ENCODE measurements at places on chromosomes 7 and 10.

DNA sequence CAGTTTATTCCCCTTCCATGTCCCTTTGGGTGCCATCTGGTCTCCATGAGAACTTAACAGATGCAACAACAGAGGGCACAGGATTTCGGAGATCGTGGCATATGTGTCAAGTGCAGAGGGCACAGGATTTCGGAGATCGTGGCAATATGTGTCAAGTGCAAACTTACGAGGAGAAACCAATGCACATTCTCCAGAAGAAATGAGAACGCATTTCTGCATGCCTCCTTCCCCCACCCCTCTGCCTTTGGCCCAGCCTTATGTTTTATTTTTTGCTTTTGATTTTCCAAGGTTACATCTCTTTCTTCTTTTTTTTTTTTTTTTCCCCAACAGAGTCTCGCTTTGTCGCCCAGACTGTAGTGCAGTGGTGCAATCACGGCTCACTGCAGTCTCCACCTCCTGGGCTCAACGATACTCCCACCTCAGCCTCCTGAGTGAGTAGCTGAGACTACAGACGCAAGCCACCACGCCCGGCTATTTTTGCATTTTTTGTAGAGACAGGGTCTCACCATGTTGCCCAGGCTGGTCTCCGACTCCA, 586 bp upstream of the ANKRD26 start:
- no peaks in the 10 kb centered on the region for H3K27me3 ChIP-seq
- peaks cover 3% of the 10 kb centered on the region for H3K4me1 ChIP-seq
- H3K27ac ChIP-seq = peak overlapping the region; percentile 83
- H3K4me3 ChIP-seq = peak overlapping the region; percentile 62

DNA sequence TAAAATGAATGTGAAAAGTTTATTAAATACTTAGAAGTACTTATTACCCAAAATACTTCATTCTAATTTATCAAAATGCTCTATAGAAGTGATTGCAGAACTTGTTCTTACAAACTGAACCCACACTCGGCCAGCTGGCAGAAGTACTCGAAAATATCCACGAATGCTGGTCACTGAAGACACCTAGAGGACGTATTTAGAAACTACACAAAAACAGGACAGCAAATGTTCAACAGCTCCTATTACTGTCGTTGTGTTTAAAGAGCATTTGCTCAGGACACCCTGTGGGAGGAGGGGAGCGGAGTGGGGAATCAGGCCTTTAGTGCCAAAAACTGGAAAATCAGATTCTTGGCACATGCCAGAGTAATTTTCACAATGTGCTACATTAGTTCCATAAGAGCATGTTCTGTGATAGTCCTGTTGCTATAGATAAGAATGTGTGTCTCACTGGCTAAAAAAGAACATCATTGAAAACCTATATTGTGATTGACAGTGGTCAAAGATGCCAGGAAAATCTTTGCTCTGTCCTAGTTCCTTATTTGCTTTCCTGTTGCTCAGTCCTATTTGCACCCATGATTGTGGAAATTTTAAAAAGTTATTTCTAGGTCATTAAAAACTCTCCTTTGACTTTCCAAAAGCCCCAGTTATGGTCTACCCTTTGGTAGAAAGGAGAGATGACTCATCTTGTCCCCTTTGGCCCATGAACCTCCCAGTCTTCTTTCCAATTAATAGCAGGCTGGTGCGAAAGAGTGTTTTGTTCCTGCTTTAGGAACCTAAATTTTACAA, 49.0 kb upstream of the NRBF2 start:
- H3K4me1 ChIP-seq = no peaks in the 10 kb centered on the region
- H3K4me3 ChIP-seq = no peak overlapping the region
- H3K27ac ChIP-seq = no peak overlapping the region

DNA sequence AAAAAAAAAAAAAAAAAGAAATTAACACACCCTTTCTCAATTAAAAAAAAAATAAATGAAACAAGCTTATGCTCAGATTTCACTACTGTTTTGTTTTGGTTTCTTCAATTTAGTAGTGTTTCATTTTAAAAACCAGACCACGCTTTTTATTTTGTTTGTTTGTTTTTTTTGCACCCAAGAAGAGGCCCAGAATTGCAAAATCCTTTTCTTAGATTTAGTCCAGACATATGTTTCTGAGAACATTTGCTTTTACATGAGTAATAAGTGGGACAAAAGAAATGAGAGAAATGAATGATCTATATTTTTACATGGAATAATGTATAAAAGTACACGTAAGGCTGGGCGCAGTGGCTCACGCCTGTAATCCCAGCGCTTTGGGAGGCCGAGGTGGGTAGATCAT, 34.5 kb upstream of the CAMK1D start:
- no peaks in the 10 kb centered on the region for H3K36me3 ChIP-seq
- no peak for DNase-seq
- no peak overlapping the region for H3K4me3 ChIP-seq
- no peak overlapping the region for H3K27ac ChIP-seq
- no peaks in the 10 kb centered on the region for H3K27me3 ChIP-seq
- no peaks in the 10 kb centered on the region for H3K4me1 ChIP-seq

DNA sequence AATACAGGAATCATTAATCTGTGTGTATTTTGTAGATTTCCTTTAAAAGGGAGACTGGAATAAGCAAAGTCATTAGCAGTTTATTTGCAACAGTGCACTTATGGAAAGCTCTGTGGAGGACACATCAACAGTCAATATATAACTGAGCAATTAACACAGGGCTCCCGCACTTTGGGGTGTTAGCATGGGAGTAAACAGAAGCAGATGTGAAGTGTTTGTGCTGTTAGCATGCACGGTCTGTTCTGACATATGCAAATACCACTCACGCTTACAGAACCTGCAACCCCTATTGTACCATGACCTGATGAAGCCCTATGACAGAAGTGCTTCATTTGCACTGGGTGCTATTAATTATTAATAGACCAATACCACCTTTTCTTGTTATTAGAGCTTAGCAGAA, 118.9 kb downstream of the PPP1R3A start:
- no peak overlapping the region for H3K27ac ChIP-seq
- no peaks in the 10 kb centered on the region for H3K27me3 ChIP-seq
- no peak for DNase-seq
- no peaks in the 10 kb centered on the region for H3K4me1 ChIP-seq
- H3K4me3 ChIP-seq = no peak overlapping the region

DNA sequence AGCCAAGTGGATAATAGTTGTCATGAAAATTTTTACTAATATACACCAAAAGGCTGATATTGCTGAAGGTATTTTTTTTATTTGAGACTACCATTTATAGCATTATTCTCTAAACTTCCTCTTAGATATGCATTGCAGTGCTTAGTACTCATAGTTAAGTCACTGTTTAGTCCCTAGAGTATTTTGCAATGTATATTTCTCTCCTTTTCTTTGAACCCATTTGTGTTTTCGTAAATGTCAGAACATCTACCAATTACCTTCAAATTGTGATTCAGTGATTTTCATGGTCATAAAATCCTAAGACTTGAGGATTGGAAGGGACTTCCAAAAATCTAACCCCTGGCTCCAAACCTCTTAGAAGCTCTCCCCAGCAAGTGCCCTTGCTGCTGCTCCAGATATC, 21.5 kb upstream of the CYP26C1 start:
- no peaks in the 10 kb centered on the region for H3K36me3 ChIP-seq
- no peak overlapping the region for H3K4me3 ChIP-seq
- no peaks in the 10 kb centered on the region for H3K27me3 ChIP-seq
- no peak for DNase-seq
- H3K27ac ChIP-seq = no peak overlapping the region

- H3K27me3 ChIP-seq = no peaks in the 10 kb centered on the region
- H3K4me3 ChIP-seq = no peak overlapping the region
- H3K36me3 ChIP-seq = no peaks in the 10 kb centered on the region
- no peak for DNase-seq
- no peaks in the 10 kb centered on the region for H3K4me1 ChIP-seq
Observed at GRCh38 chr10:62384057-62384446, 9.9 kb downstream of the ZNF365 start.

- H3K36me3 ChIP-seq = no peaks in the 10 kb centered on the region
- no peaks in the 10 kb centered on the region for H3K27me3 ChIP-seq
- H3K4me3 ChIP-seq = no peak overlapping the region
- H3K4me1 ChIP-seq = peaks cover 14% of the 10 kb centered on the region
- no peak for DNase-seq
- H3K27ac ChIP-seq = no peak overlapping the region
Observed at GRCh38 chr10:113616244-113617074, 47.4 kb downstream of the NRAP start.

GRCh38 chr10:103045961-103046360, 127.9 kb downstream of the CNNM2 start:
- H3K36me3 ChIP-seq = no peaks in the 10 kb centered on the region
- no peak for DNase-seq
- H3K27me3 ChIP-seq = no peaks in the 10 kb centered on the region

DNA sequence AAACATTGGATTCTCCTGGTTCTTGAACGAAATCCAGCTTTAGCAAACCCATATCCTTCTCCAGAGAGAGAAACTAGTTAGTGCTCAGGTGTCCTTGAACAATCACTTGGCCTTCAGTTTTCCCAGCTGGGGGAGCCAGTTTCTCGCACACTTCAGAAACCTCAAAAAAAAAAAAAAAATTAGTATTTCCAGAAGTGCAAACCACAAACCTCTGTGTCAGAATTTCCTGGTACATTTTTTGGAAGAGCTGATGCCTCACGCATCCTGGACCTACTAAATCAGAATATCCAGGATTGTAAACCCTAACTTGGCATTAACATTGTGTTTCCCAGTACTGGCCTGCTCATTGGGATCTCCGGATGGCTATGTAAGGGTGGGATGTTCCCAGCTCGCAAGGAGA, 143.4 kb upstream of the EGR2 start:
- H3K36me3 ChIP-seq = no peaks in the 10 kb centered on the region
- H3K4me1 ChIP-seq = no peaks in the 10 kb centered on the region
- no peak for DNase-seq
- H3K27me3 ChIP-seq = no peaks in the 10 kb centered on the region
- no peak overlapping the region for H3K4me3 ChIP-seq
- H3K27ac ChIP-seq = no peak overlapping the region

DNA sequence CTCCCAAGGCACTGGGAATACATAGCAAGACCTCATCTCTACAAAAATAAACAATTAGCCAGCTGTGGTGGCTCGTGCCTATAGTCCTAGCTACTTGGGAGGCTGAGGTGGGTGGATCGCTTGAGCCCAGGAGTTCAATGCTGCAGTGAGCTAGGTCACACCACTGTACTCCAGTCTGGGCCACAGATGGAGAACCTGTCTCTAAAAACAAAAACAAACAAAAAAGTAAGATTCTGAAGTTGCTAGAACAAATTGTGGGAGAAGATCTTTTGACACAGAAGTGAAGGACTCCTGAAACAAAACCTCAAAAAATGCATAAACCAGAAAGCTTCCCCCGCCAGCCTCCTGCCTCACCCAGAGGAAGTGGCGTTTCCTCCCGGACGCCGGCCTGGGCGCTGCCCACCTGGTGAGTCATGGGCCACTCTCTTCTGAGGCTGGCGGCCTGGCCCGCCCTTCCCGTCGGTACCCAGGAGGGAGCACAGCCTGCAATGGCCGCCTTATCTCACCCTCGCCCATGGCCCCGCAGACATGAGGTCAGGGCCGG, 25.4 kb upstream of the ELN start:
- no peak overlapping the region for H3K4me3 ChIP-seq
- H3K36me3 ChIP-seq = no peaks in the 10 kb centered on the region
- no peaks in the 10 kb centered on the region for H3K27me3 ChIP-seq
- H3K27ac ChIP-seq = no peak overlapping the region
- no peak for DNase-seq

- no peaks in the 10 kb centered on the region for H3K27me3 ChIP-seq
- peaks cover 2% of the 10 kb centered on the region for H3K36me3 ChIP-seq
- H3K27ac ChIP-seq = no peak overlapping the region
- peak; percentile 24 for DNase-seq
Observed at GRCh38 chr10:127243490-127244272, 47.3 kb upstream of the INSYN2A start.

GRCh38 chr10:103614306-103615158, 121.0 kb downstream of the NEURL1 start:
- H3K4me3 ChIP-seq = no peak overlapping the region
- H3K36me3 ChIP-seq = no peaks in the 10 kb centered on the region
- H3K27ac ChIP-seq = no peak overlapping the region
- no peaks in the 10 kb centered on the region for H3K4me1 ChIP-seq
- H3K27me3 ChIP-seq = no peaks in the 10 kb centered on the region
- DNase-seq = no peak

DNA sequence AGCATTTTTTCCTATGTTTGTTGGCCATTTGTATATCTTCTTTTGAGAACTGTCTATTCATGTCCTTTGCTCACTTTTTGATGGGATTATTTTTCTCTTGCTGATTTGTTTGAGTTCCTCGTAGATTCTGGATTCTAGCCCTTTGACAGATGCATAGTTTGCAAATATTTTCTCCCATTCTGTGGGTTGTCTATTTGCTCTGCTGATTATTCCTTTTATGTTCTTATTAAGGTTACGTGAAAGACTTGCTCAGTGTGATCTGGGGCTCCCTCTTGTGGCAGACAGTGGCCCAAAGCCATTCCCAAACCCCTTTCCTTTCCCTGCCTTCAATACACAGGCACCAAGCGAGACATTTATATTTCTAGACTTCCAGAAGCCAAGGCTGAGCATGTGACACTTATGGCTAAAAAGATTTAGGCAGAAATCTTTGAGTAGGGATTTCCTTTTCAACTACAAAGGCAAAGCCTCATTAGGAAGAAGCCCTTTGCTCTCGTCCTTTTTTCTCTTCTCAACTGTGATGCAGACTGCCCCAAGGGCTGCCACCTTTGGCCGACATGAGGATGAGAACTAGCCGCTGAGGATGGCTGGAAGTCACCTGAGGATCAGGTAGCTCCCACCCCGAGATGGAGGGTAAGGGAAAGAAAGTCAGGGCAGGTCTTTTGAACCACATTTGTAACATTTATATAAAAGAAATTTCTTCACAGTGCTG, 23.6 kb downstream of the ST8SIA6 start:
- H3K36me3 ChIP-seq = no peaks in the 10 kb centered on the region
- no peak overlapping the region for H3K27ac ChIP-seq
- no peaks in the 10 kb centered on the region for H3K27me3 ChIP-seq
- H3K4me1 ChIP-seq = no peaks in the 10 kb centered on the region

- H3K4me3 ChIP-seq = no peak overlapping the region
- H3K27me3 ChIP-seq = no peaks in the 10 kb centered on the region
- no peak overlapping the region for H3K27ac ChIP-seq
- H3K36me3 ChIP-seq = no peaks in the 10 kb centered on the region
Observed at GRCh38 chr7:137080516-137081203, 212.2 kb downstream of the CHRM2 start.

GRCh38 chr7:101740981-101741725, 76.3 kb upstream of the CUX1 start:
- DNase-seq = no peak
- H3K4me1 ChIP-seq = no peaks in the 10 kb centered on the region
- H3K36me3 ChIP-seq = no peaks in the 10 kb centered on the region
- no peak overlapping the region for H3K4me3 ChIP-seq
- H3K27ac ChIP-seq = no peak overlapping the region

- no peak overlapping the region for H3K27ac ChIP-seq
- peaks cover 6% of the 10 kb centered on the region for H3K4me1 ChIP-seq
- no peaks in the 10 kb centered on the region for H3K36me3 ChIP-seq
- H3K4me3 ChIP-seq = no peak overlapping the region
- no peak for DNase-seq
Observed at GRCh38 chr7:132247995-132248618, 328.2 kb downstream of the PLXNA4 start.
